Hair follicle dermal papilla cell (primary cell): ENCODE measurements at places on chromosomes 13 and 19. TPM values are rescaled to one million over a fixed set of nuclear protein-coding genes. Genes with fewer than 3 reads are reported as not detected.

The PLVAP gene
- total RNA-seq = under 0.01 TPM in 1 of 2 replicates, not detected in the other

The MBD3L3 gene
- total RNA-seq = not detected in 2 replicates

The FXYD3 gene
- not detected in 2 replicates for total RNA-seq

The KRTDAP gene
- not detected in 2 replicates for total RNA-seq

The SHD gene
- not detected in 2 replicates for total RNA-seq

The CGB5 gene
- 0.16 TPM in 1 of 2 replicates, not detected in the other for total RNA-seq

The SLC25A23 gene
- total RNA-seq = 71.8 and 74.3 TPM in 2 replicates

The RFPL4AL1 gene
- total RNA-seq = not detected in 2 replicates

The TTYH1 gene
- total RNA-seq = not detected in 2 replicates

The LRRC4B gene
- under 0.01 and 0.16 TPM in 2 replicates for total RNA-seq

The ICAM5 gene
- 1.5 TPM in 1 of 2 replicates, not detected in the other for total RNA-seq

The NKPD1 gene
- not detected in 2 replicates for total RNA-seq

The SNRNP70 gene
- total RNA-seq = 128 and 129 TPM in 2 replicates

The HIF3A gene
- total RNA-seq = 0.12 and 1.8 TPM in 2 replicates

The NOP53 gene
- total RNA-seq = 106 and 110 TPM in 2 replicates

The ZFP82 gene
- 9.4 and 11.7 TPM in 2 replicates for total RNA-seq

The APOC1 gene
- not detected in 2 replicates for total RNA-seq

The STARD13 gene
- 50.9 and 76.9 TPM in 2 replicates for total RNA-seq

The ZNF577 gene
- 5.2 and 6.8 TPM in 2 replicates for total RNA-seq

The KLK3 gene
- total RNA-seq = not detected in 2 replicates

The CPB2 gene
- not detected in 2 replicates for total RNA-seq

The LRP3 gene
- total RNA-seq = 32.8 and 37.0 TPM in 2 replicates

The PDX1 gene
- total RNA-seq = not detected in 2 replicates

The C13orf42 gene
- total RNA-seq = not detected in 2 replicates

The SLC15A1 gene
- 0.12 TPM in 1 of 2 replicates, not detected in the other for total RNA-seq

The ZNF776 gene
- total RNA-seq = 16.0 and 19.5 TPM in 2 replicates

The ZNF709 gene
- total RNA-seq = 2.6 and 3.7 TPM in 2 replicates

The FFAR3 gene
- not detected in 2 replicates for total RNA-seq

The VSTM1 gene
- total RNA-seq = not detected in 2 replicates
